A549 treated with Mapracorat at 1 μM for 4 hours (cell line): ENCODE measurements at places on chromosomes 7 and 10. TPM values are rescaled to one million over a fixed set of nuclear protein-coding genes. Genes with fewer than 3 reads are reported as not detected.

The NYAP1 gene
- 2.7 to 6.3 TPM (median 4.1 TPM) in 5 replicates for total RNA-seq

The EVX1 gene
- total RNA-seq = 0.07 to 0.21 TPM (median 0.14 TPM) in 5 replicates

The SORCS1 gene
- not detected in 5 replicates for total RNA-seq

The TMEM273 gene
- not detected in 5 replicates for total RNA-seq

The TUBAL3 gene
- 0.26 to 0.49 TPM (median 0.30 TPM) in 4 of 5 replicates, not detected in the other for total RNA-seq

The ACTL6B gene
- total RNA-seq = not detected in 5 replicates
